ENCODE measurements at places on chromosomes 2 and 18.
A peak's percentile ranks its signal among the peaks of the same experiment; 100 is the strongest.

DNA sequence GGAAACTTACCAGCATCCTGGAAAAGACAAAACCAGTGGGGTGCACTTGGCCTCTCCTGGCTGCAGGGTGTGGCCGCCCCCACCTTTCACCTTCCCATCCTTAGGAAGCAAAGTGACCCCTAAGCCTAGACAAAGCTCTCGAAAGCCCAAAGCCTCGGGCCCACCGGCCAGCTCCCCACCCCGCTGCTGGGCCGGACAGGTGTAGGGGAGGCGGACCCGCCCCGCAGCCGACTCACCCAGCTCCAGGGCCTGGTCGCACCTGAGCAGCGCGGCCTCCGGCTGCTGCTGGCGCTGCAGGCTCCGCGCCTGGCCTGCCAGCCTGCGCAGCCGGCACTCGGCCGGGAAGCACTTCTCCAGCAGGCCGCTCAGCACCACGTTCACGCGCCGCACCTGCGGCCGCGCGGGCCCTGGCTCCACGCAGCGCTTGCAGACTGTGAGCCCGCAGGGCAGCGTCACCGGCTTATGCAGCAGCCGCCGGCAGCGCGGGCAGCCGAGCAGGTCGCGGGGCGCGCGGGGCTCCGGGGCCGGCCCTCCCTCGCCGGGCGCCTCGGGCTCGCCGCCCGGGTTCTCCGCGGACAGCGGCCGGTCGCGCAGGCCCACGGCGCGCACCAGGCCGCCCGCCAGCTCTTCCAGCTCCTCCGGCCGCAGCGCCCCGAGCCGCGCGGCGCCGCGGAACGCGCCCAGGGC lies 979 bp downstream of the LONRF2 start:
- DNase-seq: peak; percentile 41

GRCh38 chr2:198042189-198042588 lies 237.8 kb downstream of the PLCL1 start:
- no peak for DNase-seq

GRCh38 chr2:15920696-15921095 lies 19.7 kb upstream of the MYCN start:
- DNase-seq: no peak

- DNase-seq: no peak
Observed at GRCh38 chr2:164103271-164103670, 367.5 kb upstream of the FIGN start.

DNA sequence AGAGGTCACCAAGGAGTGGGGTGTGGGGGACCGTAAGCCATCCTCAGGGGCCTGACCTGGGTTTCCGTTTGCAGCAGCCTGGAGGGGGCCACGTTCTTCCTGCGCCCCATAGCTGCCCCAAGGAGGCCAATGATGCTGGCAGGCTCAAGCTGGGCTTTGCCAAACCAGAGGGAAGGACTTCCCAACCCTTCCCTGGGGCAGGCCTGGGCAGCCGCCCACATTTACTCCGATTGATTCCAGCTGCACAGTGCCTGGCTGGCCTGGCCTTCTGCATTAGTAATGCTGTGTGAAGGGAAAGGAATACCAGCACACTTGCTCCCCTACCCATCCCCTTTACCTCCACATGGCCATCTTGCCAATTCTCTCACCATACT lies 360.6 kb upstream of the SLC14A2 start:
- DNase-seq: no peak

DNA sequence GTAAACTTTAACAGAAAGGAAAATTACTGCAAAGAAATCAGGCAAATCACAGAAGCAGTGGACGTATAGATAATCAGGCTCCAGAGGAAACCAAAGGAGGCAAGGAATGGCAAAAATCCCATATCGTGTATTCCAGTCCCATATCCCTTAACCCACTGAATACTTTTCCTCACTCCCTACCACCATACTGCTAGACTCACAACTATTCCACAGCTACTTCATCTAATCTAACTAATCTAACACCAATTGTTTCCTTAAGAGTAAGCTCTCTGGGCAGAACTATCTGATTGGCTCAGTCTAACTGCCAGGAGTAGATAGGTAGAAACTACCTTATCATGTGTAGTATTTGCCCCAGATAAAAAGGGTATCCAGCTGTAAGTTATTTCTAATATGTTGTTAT lies 16.3 kb downstream of the WDPCP start:
- no peak for DNase-seq

DNA sequence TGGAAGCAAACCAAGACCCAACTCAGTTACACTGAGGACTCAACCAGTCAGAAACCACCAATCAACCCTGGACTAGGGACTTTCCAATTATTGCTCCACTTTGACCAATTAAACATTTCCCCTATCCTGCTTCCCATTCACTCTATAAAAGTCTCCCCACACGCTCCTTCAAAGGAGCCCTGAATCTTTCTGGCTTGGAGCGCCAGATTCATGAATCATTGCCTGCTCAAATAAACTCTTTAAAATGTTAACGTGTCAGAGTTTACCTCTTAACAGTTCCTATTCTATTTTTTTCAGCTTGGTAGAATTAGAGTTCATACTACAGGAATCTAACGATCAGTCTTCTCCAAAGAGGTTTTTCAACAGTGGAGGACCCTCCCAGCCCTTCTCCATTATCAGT lies 20.7 kb upstream of the SULT1C2 start:
- no peak for DNase-seq

- DNase-seq: no peak
Observed at GRCh38 chr2:149020432-149020851, 18.1 kb upstream of the LYPD6B start.

GRCh38 chr2:88095022-88095421 lies 27.4 kb downstream of the SMYD1 start:
- DNase-seq: no peak

GRCh38 chr2:222882484-222882928 lies 21.7 kb downstream of the ACSL3 start:
- no peak for DNase-seq

DNA sequence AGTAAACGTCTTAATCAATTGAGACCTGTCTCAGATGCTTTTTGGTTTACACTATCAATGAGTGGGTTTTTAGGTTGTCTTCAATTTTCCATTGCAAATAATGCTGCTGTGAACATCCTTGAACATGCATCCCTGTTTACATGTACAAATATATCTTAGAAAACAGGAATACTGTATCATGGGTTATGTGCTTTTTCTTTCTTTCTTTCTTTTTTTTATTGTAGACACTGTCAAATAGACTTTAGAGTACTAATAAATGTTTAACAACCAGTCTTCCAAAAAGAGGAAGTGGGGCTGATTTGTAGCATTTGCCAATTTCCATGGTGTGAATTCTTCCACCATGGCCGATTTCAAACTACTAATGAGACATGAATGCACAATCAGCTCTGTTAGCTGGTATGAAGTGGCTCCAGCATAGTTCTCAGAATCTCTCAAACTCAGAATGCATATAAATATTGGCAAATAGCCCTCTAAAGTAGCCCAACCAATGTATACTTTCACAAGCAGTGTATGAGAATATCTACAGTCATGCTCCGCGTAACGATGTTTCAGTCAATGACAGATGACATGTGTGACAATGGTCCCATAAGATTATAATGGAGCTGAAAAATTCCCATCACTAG lies 50.3 kb upstream of the B3GNT2 start:
- DNase-seq: no peak

GRCh38 chr2:221167561-221167960 lies 404.5 kb downstream of the EPHA4 start:
- no peak for DNase-seq

DNA sequence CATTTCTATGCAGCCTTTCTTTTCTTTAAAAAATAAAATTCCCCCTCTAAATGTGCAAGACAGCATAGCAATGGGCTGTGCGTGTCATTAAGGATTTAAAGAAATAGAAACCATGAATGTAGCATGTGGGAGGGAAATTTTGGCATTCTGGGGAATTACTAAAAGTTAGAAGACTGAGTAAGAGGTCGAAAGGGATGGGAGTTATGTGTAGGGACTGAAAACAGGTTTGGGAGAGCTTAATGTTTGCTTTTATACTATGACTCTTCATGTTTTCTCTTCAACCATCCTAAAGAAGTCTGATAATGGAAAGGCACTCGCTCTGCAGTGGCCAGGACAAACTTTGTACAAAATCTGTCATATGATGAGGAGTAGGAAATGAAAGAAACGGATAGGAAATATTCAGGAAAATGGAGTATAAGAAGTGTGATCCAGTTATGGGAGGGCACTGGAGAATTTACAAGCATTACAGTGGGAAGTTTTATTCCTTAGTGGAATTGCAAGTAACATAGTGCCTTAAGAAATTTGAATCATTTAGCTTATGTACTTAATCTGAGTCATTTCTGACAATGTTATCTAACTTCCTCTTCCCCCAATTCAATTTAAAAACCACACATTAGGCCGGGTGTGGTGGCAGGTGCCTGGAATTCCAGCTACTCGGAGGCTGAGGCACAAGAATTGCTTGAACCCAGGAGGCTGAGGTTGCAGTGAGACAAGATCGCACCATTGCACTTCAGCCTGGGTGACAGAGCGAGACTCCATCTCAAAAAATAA lies 20.6 kb downstream of the TMEM87B start:
- no peak for DNase-seq

DNA sequence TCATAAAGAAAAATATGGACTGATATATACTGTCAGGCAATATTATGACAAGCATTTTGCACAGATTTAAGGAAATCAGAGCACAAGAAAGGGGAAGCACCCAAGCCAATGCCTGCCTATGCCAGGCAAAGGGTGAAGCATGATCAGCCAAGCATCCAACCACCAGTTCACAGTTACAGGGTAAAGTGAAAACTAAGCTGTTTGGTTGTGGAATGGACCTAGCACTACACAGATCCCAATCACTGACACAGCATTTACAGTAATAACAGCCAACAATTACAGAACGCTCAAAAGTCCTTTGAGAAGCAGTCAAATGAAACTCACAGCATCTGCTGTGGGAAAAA lies 90.3 kb downstream of the SP3 start:
- no peak for DNase-seq

- no peak for DNase-seq
Observed at GRCh38 chr18:69691008-69691760, 256.5 kb downstream of the CD226 start.

- DNase-seq: no peak
Observed at GRCh38 chr2:84878459-84878858, 2.4 kb downstream of the TRABD2A start.

GRCh38 chr2:238694136-238694755 lies 153.6 kb upstream of the TWIST2 start:
- DNase-seq: no peak

- DNase-seq: no peak
Observed at GRCh38 chr18:5626130-5626880, 82.5 kb upstream of the EPB41L3 start.

DNA sequence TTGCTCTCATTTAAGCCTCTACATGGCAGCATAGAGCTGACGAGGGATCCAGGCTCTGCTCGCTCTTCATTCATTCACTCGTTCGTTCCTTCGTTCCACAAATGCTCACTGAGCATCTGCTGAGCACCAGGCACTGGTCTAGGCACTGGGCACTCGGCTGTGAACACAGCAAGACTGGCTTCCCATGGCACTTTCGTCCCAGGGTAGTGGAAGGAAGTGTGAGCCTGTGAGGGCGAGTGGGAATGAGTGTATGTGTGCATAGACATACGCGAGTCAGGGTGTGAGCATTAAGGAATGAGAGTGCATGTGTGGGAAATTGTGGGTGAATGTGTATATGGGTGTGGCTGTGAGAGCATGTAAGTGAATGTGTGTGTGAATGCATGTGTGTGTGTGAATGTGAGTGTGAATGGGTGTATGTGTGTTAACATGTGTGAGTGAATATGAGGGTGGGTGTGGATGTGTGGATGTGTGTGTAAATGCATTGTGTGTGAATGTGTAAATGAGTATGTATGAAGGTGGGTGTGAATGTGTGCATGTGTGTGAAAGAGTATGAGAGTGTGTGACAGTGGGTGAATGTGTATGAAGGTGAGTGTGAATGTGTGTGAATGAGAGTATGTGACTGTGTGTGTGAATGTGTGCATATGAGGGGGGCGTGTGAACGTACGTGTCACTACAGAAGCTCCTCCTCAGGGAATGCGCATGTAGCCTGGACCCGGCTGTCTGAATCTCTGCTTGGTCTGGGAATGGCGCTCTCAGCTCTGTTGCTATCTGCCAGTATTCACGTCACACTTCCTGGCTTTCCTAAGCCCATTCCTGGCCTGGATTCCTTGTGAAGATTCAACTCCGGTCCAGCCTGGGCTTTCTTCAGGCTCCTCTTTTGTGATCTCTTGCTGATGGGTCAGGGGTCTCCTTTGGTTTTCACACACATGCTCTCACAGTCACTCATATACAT lies 28.8 kb downstream of the SNORC start:
- no peak for DNase-seq

DNA sequence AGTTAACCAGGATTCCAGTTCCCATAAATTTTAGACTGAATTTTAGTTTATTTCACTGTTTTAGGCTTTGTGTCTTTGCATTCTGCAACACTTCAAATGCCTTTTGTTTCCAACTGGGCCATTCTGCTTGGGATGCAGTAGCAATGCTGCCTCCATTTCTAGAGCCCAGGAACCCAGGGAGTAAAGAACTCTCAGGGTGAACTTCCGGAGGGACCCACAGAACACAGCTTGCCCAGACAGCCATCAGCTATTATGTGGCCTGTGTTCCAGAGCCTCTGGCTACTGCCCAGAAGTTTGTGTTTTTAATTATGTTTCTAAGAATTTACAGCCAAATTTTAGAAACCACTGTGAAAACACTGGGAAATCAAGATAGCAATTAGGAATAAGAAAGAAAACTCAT lies 145.1 kb downstream of the TMEM163 start:
- no peak for DNase-seq

- no peak for DNase-seq
Observed at GRCh38 chr2:68458981-68459380, 8.1 kb downstream of the FBXO48 start.

All from hypothalamus (tissue), 51 donors.